ENCODE measurements at places on chromosomes 7 and 10.

GRCh38 chr10:98353170-98353569, 61.8 kb downstream of the PYROXD2 start:
- DNase-seq = no peak

- no peak for DNase-seq
Observed at GRCh38 chr10:70096016-70096704, 36.5 kb downstream of the AIFM2 start.

- no peak for DNase-seq
Observed at GRCh38 chr10:90197766-90198165, 496.4 kb downstream of the KIF20B start.

- DNase-seq = no peak
Observed at GRCh38 chr10:47330366-47330765, 8.1 kb downstream of the GDF2 start.
